Stimulated activated CD8-positive, alpha-beta memory T cell treated with anti-CD3 and anti-CD28 coated beads, Interleukin-4, amount 100 ng/mL, for 1 hour (primary cell): ENCODE measurements at places on chromosomes 1 and 21.

GRCh38 chr1:24591781-24592180 is 35.9 kb downstream of the NCMAP start:
- DNase-seq: no peak

DNA sequence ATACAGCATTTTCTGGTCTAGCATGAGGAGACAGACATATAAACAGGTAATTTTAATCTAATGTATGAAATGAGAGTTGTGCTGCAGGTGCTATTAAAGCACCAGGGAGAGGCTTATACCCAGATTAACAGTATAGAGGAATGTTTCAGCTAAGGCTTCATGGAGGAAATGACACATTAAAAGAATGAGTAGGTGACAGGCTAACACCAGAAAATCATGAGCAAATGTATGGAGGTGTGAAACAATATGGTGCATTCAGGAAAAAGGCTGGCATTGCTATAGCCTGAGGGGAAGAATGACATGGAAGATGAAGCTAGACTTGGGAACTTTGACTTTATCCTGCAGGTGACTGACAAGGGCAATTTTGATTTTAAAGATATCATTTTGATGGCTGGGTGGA is 7.0 kb downstream of the ARPC5 start:
- no peak for DNase-seq

GRCh38 chr21:31348188-31348587 is 4.1 kb upstream of the TIAM1 start:
- DNase-seq: no peak

- DNase-seq: no peak
These were observed 44.4 kb upstream of the RABGAP1L start for GRCh38 chr1:174114788-174115448.

DNA sequence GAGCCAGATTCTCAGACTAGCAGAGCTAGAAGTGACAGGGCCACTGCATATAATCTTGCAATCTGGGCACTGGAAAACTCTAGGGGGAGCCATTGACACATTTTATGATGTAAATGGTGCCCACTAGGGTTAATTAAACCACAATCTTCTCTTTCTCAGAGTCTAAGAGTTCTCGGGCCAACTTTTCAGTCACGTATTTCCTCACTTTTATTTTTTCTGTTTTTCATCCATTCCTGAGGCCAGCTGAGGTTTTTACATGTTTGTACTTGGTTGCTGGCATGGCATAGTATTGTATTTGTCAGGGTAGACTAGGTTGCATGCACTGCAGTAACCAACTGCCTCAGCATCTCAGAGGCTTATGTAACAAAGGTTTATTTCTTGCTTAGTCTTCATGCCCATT is 138.2 kb downstream of the ZNF326 start:
- no peak for DNase-seq

DNA sequence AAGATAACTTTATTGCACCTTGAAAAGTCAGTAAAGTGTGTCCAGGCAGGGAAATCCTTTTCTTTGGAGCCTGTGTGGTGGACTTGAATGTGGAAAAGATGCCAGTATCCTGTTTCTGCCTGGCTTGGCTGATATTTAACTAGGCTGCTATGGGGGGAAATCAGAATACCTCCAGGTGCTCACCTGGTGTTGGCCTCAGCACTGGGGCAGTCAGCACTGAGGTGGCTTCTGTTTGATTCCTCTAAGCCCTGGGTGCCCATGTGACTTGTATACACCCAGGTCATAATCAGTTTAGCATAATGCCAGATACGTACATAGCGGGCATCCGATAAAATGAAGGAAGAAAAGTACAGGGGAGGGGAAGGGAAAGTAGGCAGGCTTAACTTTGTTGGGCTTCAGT is 7.2 kb downstream of the PHGDH start:
- no peak for DNase-seq

DNA sequence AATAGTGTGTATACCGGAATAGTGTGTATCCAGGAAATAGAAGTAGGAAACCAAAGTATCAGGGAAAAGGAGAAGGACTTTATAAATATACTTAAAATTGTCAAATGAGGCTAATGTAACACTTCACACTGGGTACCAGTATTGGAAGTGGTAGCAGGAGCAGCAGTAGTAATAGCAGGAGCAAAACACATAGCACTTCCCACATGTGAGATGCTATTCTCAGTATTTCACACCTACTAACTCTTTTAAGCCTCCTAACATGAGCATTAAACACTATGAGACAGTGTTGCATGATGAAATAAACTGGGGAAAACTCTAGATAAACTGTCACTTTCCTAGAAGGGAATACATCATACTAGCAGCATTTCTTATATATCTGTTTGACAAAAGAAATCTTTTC is 376.7 kb downstream of the VAV3 start:
- no peak for DNase-seq
